ENCODE measurements at places on chromosomes 1 and 21.

- no peak overlapping the region for H3K27ac ChIP-seq
- no peaks in the 10 kb centered on the region for H3K4me1 ChIP-seq
- H3K4me3 ChIP-seq: no peak overlapping the region
- DNase-seq: no peak
- no peaks in the 10 kb centered on the region for H3K27me3 ChIP-seq
Measured at GRCh38 chr1:65432918-65433317, 12.4 kb downstream of the LEPR start.

GRCh38 chr1:167983797-167984420, 47.0 kb upstream of the MPC2 start:
- no peak for DNase-seq
- no peak overlapping the region for H3K4me3 ChIP-seq
- H3K27me3 ChIP-seq: no peaks in the 10 kb centered on the region
- H3K36me3 ChIP-seq: peaks cover 11% of the 10 kb centered on the region

GRCh38 chr1:68107771-68108170, 57.3 kb upstream of the DIRAS3 start:
- H3K36me3 ChIP-seq: no peaks in the 10 kb centered on the region
- peaks cover 8% of the 10 kb centered on the region for H3K27me3 ChIP-seq
- H3K27ac ChIP-seq: no peak overlapping the region
- no peak for DNase-seq
- H3K4me3 ChIP-seq: no peak overlapping the region
- H3K4me1 ChIP-seq: no peaks in the 10 kb centered on the region

- DNase-seq: peak; percentile 28
- H3K36me3 ChIP-seq: no peaks in the 10 kb centered on the region
- H3K4me3 ChIP-seq: peak overlapping the region; percentile 55
- no peaks in the 10 kb centered on the region for H3K27me3 ChIP-seq
Measured at GRCh38 chr21:29077651-29078090, 4.2 kb upstream of the CCT8 start.

- H3K27ac ChIP-seq: no peak overlapping the region
- peaks cover 61% of the 10 kb centered on the region for H3K27me3 ChIP-seq
- H3K36me3 ChIP-seq: no peaks in the 10 kb centered on the region
Measured at GRCh38 chr1:181484821-181485220, 1.5 kb downstream of the CACNA1E start.

- H3K4me1 ChIP-seq: no peaks in the 10 kb centered on the region
- DNase-seq: no peak
- no peaks in the 10 kb centered on the region for H3K36me3 ChIP-seq
- no peak overlapping the region for H3K27ac ChIP-seq
- H3K4me3 ChIP-seq: no peak overlapping the region
Measured at GRCh38 chr1:232684371-232685105, 54.6 kb upstream of the SIPA1L2 start.

DNA sequence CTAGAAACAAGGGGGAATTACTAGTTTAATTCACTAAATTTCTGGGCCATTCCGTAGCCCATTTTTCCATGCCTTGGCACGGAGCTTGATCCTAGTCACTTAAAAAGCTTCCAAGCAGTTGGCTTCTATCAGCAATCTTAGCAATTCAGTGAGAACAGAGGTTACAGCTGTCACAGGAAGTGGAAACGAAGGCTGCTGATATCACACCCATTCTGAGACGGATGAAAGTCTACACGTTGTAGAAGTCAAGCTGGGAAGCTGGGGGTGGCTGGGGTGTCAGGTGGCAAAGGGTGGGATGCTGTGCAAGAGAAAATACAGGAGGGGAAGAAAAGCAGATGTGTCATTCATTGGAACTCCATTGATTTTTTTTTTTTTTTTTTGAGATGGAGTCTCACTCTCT, 11.8 kb upstream of the STMN1 start:
- H3K4me3 ChIP-seq: no peak overlapping the region
- DNase-seq: no peak
- no peak overlapping the region for H3K27ac ChIP-seq
- H3K4me1 ChIP-seq: peaks cover 23% of the 10 kb centered on the region

- no peaks in the 10 kb centered on the region for H3K4me1 ChIP-seq
- DNase-seq: no peak
- H3K36me3 ChIP-seq: no peaks in the 10 kb centered on the region
- no peaks in the 10 kb centered on the region for H3K27me3 ChIP-seq
- H3K4me3 ChIP-seq: no peak overlapping the region
- H3K27ac ChIP-seq: no peak overlapping the region
Measured at GRCh38 chr1:241593186-241593585, 47.0 kb downstream of the CHML start.

All from CD4-positive, alpha-beta T cell (primary cell).